NCI-H69 (cell line): ENCODE measurements at places on chromosomes 13 and 19.

- DNase-seq = peak; percentile 98
Observed at GRCh38 chr19:38033658-38034491, 126.9 kb downstream of the SIPA1L3 start.

DNA sequence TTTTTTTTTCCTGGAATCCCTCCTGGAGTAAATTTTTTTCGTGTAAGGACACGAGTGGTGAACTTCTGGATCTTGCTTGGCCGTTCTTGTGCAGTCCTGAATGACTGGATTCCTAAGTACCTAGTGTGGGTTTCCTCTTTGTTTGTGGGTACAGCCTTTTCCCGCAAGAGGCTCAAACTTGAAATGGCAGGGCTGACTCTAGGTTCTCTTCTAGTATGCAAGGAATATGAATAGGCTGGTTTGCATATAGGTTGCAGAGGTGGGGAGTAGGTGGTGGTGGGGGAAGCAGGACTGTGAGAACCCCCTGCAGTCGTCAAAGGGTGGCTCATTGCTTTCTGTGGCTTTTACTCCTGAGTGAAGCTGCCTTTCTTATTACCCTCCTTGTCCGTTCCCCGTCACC lies 13.6 kb downstream of the UBAC2 start:
- DNase-seq = no peak

DNA sequence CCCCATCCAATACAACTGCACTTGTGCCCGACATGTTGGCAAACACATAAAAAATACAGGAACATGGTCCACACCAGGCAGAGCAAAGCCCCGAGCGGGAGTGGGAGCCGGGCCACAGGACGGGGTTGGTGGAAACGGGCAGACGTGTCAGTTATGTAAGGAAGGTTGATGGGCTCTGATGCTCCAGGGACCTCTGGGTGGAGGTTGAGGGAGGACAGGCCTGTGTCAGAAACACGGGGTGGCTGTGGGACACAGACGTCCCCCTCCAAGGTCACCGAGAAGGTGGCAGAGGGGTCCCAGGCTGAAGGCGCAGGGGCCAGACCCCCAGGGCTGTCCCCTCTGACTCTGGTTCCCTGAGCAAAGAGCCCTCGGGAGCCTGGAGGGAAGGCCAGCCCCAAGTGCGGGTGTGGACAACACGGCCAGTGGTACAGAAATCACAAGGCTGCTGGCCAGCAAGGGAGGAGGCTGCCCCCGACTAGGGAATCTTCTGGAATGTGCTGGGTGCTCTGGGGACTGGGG lies 31.4 kb upstream of the C13orf46 start:
- no peak for DNase-seq

DNA sequence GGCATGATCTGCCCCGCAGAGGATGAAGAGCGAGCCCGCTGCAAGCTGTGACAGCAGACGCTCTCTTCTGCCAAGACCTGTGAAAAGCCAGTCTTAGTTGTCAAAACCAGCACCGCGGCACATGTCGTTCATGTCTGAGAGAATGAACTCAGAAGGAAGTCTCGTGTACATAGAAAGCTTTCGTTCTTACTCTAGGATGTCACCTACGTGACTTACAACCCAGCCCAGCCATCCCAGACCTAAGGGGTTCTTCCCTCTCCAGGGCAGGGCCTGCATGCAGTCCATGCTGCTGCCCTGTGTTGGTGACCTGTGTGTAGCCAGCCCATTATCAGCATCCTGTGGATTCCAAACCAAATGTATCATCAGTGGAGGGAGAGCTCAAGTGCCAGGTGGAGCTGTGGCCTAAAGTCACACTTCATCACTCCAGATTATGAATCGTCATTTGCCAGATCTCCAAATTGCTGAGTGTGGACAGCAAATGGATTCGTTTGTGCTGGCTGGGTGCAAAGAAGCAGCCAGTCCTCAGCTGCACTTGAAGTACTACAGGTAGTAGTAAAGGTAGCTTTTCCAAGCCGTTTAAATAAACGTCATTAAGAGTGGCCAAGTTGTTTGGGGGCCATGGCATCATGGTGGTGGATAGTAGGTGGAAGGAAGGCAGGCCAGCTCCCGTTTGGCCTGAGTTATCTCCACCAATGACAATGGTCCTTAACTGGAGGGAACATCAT lies 73.9 kb upstream of the GPR183 start:
- no peak for DNase-seq

GRCh38 chr19:14093117-14093823 lies 2.7 kb upstream of the SAMD1 start:
- DNase-seq = no peak

- DNase-seq = no peak
Observed at GRCh38 chr13:43200736-43201135, 177.3 kb downstream of the DNAJC15 start.

DNA sequence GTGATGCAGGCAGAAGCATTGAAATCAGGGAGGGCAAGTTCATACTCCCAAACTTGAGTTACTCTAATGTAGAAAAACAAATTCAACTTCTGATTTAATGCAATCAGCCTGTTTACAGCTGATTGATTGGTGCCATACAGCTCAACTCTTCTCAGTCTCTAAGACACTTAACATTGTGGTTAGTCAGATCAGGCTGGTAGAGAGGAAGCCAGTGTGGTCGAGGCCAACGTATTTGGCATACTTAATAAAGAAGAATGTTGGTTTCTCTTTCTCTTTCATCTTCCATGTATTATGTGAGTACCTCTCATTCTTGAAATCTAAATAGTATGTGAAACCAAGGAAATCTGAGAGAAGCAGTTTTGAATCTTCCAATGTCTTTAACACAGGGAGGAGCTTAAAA lies 255.0 kb upstream of the SLITRK1 start:
- DNase-seq = no peak

DNA sequence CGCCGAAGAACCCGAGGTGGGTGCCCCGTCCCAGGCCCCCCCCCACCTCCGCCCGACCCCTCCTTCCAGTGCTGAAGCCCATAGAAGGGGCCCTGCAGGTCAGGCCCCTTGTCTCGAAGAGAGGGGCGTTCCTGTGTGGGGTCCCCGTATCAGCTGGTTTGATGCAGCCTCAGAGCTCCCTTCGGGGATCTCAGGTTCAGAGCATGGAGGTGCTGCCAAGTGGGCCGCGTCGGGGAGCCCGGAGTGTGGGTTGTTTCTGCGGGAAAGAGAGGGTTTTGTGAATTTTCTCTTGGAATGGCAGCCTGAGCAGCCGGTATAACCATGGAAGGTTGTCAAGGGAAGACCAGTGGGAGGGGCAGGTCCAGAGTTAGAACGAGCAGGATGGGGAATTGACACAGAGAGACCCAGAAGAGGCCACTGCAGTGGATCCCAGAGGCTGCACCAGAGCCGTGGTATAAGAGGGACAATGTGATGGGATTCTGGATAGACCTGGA lies 384 bp downstream of the TRAPPC2B start:
- peak; percentile 43 for DNase-seq

DNA sequence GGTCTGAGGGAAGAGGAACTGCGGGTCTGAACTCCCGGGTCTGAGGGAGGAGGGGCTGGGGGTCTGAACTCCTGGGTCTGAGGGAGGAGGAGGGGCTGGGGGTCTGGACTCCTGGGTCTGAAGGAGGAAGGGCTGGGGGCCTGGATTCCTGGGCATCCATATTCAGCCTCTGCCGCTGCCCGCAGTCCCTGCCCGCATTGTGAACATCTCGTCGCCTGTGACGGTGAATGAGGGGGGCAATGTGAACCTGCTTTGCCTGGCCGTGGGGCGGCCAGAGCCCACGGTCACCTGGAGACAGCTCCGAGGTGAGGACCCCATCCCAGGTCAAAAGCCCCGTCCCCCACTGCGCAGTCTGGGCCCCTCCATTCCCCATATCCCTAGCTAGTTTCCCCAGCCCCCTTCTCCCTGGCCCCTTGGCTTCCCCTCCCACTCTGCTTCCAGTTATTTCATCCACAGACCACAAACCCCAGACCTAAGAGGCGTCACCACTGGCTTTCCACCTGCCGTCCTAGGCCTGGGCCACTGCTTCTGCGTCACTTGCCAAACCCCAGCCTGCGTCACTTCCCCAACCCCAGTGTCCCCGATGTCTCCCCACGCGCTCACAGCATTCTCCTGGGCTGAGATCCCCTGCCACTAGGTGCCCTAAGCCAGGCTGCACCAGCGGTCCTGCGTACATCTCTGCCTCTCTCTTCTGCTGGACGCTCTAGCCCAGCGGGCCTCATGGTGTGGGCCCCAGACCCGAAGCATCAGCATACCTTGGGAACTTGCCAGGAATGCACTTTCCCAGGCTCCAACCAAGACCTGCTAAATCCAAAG lies 13.9 kb downstream of the IGLON5 start:
- DNase-seq = no peak

GRCh38 chr19:24141612-24142011 lies 54.6 kb downstream of the ZNF254 start:
- no peak for DNase-seq

DNA sequence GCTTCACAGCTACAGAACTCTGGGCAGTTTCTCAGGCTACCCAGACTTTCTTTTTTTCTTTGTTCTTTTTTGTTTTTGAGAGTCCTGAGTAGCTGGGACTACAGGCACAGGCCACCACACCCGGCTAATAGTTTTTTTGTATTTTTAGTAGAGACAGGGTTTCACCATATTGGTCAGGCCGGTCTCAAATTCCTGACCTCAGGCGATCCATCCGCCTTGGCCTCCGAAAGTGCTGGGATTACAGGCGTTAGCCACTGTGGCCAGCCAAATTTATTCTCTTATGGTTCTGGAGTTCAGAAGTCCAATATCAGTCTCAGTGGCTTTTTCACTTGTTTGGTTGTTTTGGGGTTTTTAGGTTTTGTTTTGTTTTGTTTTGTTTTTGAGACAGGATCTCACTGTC lies 12.4 kb downstream of the MEIOSIN start:
- DNase-seq = no peak

- DNase-seq = peak; percentile 30
Observed at GRCh38 chr19:49165111-49165750, 7.6 kb downstream of the TRPM4 start.

DNA sequence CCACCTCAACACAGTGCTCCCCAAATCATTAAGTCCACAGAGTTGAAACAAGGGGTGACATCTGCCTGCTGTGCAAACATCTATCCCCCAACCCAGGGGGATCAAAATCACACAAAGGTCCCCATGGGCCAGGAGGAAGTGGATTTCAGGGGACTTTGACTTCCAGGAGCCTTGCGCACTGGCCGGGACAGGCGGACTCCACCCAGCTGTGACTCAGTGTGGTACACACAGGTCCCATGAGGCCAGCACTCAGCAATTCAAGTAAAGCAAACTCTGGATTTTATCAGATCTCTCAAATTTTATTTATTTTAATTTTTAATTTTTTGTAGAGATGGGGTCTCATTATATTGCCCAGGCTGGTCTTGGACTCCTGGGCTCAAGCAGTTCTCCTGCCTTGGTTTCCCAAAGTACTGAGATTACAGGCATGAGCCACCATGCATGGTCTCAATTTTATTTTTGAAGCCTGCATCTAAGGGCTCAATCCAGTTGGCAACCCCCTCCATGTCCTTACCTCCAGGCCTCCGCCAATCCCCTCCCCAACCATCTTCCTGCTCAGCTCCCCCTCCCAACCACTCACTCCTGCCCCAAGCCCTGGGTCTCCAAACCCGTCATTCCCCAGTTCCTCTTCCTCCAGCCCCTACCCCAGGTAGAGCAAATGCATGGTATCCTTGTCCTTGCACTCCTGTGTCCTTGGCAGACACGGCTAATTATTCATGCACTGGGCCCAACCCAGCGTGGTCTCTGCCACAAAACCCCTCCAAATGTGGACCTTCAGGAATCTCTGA lies 18.2 kb downstream of the ARHGAP33 start:
- DNase-seq = no peak

DNA sequence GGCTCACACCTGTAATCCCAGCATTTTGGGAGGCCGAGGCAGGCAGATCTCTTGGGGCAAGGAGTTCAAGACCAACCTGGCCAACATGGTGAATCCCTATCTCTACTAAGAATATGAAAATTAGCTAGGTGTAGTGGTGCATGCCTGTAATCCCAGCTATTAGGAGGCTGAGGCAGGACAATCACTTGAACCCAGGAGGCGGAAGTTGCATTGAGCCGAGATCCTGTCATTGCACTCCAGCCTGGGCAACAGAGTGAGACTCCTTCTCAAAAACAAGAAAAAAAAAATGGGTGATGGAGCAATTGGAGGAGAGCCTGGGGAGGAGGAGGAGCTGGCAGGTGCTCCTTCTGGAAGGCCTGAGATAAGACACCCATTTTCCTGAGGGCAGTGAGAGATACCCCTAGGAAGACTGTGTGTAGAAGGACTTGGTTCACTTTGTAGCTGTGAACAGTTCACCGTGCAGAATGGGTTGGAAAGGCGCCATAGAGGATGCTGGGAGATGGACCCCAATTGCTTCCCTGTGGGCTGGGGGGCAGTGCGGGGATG lies 8.7 kb upstream of the CARM1 start:
- DNase-seq = no peak

DNA sequence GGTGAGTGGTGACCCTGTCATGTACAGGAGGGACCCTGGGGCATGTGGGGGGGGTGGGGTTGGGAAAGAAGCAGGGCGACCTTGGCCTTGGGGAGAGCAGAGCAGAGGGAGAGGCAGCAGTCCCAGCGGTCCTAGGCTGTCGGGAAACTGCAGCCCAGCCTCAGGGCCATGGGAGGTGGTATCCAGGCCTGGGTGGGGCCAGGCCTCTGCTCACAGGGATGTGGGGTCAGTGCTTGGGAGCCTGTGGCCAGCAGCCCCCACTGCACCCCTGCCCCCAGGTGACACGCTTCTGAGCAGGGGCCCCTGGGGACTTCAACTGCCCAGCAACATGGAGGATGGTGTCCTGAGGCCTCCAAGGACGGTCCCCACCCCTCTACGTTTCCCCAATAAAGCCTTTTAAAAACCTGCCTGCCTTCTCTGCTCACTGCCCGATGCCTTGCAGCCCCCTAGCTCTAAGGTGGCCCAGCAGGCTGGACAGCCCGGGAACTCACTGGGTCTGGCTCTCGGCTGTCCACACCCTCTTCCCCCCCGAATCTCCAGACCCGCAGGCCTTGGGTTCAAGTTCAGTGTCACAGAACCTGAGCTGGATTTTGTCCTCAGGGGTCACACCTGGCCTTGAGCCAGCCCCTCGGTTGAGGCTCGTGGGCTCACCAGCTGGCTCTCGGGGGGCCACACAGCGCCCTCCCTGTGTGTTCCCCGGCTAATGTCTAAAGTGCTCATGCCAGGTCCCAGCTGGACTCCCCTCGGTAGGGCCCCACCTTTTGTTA lies 6.9 kb downstream of the PNKP start:
- DNase-seq = no peak

DNA sequence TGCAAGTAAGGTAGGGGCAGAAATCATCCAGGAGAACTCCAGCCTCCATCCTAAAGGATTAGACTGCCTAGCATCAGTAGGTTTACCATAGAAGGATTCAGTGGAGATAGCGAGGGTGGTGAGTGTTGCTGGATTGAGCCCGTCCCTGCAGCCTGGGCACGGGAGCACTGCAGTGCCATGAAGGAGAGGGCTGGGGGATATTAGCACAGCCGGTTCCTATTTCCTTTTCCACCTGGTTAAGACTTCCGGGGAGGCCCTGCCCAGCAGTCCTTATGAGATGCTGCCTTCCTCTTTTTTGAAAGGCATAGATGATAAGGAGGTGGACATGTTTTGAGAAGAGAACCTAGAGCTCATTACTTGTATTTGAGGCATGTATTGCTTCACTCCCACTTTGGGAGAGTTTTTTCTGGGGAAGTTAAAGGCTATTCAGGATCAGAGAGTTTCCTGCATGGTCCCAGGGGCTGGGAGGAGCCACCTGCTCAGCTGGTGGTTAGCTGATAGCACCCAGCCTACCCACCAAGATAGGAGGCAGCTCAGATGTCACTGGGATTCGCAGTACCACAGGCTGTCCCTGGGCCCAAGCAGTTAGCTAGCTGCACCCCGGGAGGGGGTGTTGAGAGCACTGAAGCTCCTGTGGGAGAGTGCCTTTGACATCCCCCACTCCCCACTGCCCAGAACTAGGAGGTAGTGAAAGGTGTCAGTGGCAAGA lies 17.2 kb downstream of the ACTN4 start:
- no peak for DNase-seq

- DNase-seq = peak; percentile 92
Observed at GRCh38 chr19:46133101-46133627, 8.7 kb upstream of the IGFL3 start.
